Stimulated activated CD8-positive, alpha-beta memory T cell treated with anti-CD3 and anti-CD28 coated beads, Interleukin-15, amount 100 ng/mL, for 1 hour (primary cell): ENCODE measurements at places on chromosomes 7 and 10.

DNA sequence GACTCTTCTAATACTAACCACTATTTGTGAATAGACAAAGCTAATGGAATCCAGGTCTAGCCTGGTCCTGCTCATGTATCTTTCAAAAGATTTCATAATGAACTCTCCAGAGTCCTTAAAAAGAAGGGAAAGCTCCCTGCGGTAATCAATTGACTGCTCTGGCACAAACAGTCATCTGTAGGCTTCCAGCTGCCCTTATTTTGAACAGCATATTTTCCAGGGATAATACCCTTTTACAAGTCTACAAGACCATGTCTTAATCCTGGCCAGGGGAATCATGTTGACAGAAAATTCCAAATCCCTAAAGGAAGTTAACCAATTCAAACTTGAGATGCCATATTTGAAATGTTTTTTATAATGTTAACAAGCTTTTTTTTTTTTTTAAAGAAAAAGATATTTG is 34.6 kb downstream of the ADAM12 start:
- no peak for DNase-seq

- no peak for DNase-seq
Measured at GRCh38 chr7:109462171-109462570, 892.5 kb downstream of the DNAJB9 start.

DNA sequence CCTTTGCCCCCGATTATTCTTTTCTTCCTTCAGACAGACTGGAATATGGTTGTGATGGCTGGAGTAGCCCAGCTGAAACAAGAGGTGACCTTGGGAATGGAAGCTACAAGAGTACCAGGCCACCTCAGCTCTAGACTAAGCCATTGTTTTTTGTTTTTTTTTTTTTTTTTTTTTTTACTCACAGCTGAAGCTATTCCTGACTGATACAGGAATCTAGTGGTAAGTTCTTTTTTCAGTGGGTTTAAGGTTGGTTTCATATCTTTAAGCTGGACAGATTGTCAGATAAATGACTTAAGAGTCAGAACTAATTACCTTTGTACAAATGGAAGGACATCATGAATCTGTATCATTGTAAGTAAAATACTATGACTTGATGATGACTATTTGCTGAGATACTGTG is 30.2 kb upstream of the PTPN12 start:
- DNase-seq = no peak

DNA sequence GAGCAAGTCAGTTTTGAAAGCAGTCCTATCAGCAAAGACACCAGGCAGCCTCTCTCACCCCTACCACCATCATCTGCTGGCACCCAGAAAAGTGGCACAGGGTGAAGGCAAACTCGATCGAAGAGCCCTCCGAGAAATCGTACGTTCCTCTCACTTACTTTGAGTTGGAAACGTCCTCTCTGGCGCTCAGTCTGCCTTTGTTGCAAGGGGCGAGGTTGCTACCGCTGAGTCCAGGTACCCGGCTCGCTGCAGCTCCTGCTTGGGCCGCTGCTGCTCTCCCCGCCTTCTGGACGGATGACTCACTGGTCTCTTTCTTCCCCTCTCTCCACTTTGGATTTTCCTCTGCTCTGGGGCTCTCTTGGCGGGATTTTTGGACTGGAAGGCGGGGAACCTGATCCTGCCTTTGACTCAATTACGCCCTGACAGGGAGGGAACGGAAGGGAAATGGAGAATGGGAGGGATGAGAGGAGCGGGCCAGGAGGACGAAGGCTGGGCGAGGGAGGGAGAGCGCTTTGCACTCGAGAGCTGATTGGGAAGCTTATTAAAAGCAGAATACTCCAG is at the start of gene PTN:
TSS of gene PTN (minus strand) at position 453 of the 561 bp plus-strand sequence. CDS start 88,760 bp downstream, outside the sequence.
- no peak for DNase-seq

DNA sequence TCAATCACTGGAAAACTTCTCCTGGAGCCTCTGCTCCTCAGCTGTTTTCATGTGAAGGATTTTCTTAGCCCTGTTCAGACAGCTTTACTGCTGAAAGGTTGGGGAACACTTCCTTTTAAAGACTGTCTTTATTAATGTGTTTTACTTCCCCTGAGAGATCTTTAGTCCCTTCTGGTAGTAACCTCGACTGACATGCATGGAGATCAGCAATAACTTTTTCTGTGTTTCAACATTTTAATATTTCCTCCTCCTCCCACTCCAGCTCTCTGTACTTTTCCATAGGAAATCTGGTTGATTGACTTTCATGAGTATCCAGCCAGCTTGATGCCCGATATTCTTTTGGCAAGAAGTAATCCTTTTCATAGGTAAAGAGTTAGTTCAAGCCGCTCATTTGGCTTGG is 62.7 kb upstream of the STRIP2 start:
- no peak for DNase-seq

- no peak for DNase-seq
Measured at GRCh38 chr7:100674411-100675104, 1.0 kb downstream of the GNB2 start.

DNA sequence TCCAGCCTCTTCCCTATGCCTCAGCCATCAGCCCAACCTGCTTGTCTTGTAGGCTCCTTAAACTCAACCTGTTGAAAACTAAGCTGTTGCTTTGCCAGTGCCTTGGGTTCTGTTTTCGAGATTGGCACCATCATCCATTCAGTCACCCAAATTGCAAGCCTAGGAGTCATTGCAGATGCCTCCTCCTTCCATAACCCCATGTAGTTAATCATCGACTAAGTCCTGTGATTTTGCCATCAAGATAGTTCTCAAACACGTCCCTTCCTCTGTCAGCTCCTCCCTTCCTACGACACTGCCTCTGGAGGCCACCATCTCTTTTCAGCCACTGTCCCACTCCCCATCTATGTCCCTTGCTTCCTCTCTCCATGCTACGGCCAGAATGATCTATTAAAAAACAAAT is 168.1 kb downstream of the RAB11FIP2 start:
- no peak for DNase-seq

- no peak for DNase-seq
Measured at GRCh38 chr7:143016996-143017395, 9.9 kb downstream of the OR9A2 start.

GRCh38 chr10:79329529-79329928 is 17.7 kb upstream of the PPIF start:
- no peak for DNase-seq

DNA sequence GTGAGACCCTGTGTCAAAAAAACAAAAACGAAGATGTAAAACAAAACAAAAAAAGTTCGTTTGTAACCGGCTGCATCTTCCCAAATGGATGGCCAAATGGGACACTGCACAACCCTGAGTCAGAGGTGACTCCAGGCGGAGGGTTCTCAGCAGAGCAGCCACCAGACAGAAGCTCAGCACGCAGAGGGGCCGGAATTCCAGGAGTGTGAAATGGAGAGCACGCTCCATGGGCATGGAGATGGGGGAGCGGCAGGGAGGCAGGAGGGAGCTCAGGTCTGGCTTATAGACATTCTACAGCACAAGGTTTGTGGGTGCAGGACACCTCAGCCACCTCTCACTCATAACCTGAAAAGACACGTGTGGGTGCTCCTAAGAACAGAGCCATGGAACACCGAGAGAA is 227.0 kb downstream of the MAD1L1 start:
- DNase-seq = no peak

GRCh38 chr7:111498391-111499007 is 63.8 kb downstream of the IMMP2L start:
- no peak for DNase-seq

DNA sequence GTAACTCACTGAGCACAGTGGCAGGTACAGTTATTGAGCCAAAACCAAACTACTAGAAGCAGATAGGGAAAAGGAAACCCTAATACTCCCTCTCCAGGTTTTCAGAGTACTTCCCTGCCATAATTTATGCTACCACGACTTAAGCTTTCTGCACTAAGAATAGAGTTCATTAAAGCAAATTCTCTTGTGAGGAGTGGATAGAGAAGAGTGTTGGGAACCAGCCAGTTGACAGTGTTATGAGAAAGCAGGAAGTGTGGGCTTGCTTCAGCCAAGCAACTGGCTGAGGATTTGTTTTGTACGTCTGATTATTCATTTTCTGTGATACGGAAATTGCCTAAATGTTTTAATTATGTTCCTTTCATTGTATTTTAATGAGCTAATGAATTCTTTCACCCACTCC is 280.5 kb downstream of the KIF20B start:
- DNase-seq = no peak

- DNase-seq = no peak
Measured at GRCh38 chr10:25392132-25392531, 217.3 kb downstream of the GPR158 start.

DNA sequence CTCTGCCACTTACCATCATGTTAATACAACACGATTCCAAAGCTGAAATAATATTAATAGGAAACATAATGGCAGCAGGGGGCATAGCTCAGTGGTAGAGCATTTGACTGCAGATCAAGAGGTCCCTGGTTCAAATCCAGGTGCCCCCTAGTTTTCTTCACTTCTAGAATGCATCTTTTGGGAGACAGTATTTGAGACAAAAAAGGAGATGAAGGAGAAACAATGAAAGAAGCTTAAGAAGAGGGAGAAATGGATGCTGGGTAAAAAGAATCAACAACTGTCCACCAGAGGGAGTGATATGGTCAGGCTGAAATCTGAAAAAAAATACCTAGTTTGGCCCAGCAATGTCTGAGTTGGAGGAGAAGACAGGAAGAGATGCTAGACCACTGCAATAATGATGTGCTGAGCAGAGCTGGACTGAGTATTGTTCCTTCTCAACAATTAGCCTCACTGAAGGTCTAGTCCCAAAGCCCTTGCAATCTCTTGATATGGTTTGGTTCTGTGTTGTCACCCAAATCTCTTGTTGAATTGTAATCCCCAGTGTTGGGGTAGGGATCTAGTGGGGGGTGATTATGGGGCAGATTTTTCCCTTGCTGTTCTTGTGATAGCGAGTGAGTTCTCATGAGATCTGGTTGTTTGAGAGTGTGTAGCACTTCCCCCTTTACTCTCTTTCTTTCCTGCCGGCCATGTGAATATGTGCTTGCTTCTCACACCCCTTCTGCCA is 48.3 kb downstream of the ZNF783 start:
- no peak for DNase-seq

GRCh38 chr10:77532068-77532467 is 105.5 kb downstream of the KCNMA1 start:
- no peak for DNase-seq

DNA sequence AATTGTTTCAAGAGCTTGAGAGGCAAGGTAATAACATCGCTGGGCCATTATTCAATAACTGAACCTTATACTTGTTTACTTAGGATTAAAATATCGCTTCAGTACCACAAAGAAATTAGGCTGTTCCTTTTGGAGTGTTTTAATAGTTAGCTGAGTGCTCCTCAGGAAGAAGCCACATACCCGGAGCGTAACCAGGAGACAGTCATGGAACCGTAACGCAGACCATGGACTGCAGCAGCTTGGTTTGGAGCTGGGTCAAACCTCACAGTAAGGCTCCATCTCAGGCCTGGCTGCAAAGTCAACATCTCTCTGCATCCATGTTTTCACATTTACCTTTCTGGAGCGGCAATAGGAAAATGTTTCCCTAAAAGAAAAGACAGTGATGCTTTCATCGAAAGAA is 599.0 kb downstream of the TNS3 start:
- no peak for DNase-seq

- DNase-seq = no peak
Measured at GRCh38 chr7:2247141-2247995, 5.3 kb downstream of the NUDT1 start.

DNA sequence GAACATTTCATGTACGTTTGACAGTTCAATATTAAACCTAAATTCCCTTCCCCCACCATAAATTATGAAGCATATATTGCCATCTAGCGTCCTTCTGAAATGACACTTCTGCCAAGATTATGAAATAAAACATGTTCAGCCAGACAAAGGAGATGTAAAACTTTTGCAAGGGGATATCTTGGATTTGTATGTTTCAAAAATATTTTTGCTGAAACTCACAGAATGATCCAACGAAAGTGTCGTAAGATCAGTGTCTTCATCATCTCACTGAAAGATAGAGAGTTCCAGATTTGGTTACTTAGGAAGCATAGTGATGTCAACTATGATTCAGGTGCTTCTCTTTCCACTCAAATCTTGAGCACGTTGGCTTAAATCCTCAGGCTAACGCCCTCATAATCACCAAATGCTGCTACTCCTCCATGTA is 904.3 kb downstream of the XPNPEP1 start:
- DNase-seq = no peak

GRCh38 chr7:69399401-69399800 is 198.9 kb upstream of the AUTS2 start:
- no peak for DNase-seq

DNA sequence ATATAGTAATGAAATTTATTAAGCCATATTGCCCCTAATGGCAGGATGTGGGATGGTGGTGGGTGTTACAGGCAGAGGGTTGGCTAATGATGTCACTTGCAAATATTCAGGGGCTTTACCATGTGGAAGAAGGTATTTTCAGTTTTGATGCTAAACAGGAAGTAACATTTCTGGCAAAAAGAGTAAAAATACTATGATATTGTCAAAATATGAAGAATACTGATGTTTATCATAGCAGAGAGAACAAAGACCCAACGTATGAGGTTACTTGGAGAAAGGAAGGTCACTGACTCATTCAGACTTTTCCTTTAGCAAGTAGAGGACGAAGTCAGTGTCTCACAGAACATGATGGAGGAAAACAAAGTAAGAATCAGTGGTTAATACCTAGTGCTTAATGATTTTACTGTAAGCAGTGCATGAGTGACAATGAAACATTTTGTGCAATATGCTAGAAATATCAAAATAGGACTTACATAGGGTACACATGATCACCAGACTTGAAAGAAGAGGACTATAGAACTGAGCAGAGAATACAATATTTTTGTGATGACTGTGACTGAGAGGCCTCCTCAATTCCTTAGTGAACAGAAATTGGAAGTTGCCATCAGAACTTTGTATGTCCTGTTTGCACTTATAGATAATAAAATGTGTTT is 89.7 kb upstream of the STEAP4 start:
- no peak for DNase-seq

DNA sequence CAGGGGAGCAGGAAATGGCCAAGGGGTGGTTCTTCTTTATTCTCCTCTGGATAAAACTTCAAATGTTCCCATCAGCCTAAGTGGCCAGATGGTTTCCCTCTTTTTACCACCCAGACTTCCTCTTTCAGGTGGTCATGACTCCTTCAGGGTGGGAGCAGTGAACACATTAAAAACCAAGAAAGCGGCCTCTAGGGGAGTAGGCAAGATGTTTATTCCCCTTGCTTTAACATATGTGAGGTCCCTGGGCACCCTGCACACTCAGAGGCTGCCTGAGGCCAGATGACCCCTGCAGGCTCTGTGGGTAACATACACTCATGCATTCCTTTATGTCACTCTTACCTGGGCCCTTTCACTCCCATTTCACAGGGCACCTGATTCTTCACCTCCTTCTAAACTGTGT is 357.4 kb downstream of the ABCA13 start:
- no peak for DNase-seq
